ENCODE measurements at places on chromosomes 13 and 19. TPM values are rescaled to one million over a fixed set of nuclear protein-coding genes. Genes with fewer than 3 reads are reported as not detected.

NEK3 gene
- 27.4 TPM for total RNA-seq

SHANK1 gene
- not detected for total RNA-seq

DNA sequence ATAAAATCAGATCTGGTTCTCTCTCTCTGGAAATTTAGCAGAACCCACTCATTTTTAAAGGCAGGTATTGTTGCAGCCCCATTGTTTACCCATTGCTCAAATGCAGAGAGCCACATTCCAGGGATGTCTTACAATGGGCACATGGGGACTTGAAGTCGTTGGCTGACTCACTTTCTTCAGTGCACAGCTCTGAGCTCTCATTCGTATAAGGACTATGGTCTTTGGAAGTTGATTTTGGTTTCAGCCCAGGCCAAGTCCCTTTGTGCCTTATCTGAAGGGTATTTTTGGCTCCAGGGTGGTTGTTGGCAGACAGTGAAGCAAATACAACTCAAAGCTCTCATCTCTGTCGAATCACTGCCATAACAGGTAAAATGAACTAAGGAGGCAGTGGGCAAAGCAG, 47.3 kb upstream of the CLDN10 start:
- DNase-seq = no peak
- H3K36me3 ChIP-seq = no peaks in the 10 kb centered on the region
- H3K4me3 ChIP-seq = no peak overlapping the region

DNA sequence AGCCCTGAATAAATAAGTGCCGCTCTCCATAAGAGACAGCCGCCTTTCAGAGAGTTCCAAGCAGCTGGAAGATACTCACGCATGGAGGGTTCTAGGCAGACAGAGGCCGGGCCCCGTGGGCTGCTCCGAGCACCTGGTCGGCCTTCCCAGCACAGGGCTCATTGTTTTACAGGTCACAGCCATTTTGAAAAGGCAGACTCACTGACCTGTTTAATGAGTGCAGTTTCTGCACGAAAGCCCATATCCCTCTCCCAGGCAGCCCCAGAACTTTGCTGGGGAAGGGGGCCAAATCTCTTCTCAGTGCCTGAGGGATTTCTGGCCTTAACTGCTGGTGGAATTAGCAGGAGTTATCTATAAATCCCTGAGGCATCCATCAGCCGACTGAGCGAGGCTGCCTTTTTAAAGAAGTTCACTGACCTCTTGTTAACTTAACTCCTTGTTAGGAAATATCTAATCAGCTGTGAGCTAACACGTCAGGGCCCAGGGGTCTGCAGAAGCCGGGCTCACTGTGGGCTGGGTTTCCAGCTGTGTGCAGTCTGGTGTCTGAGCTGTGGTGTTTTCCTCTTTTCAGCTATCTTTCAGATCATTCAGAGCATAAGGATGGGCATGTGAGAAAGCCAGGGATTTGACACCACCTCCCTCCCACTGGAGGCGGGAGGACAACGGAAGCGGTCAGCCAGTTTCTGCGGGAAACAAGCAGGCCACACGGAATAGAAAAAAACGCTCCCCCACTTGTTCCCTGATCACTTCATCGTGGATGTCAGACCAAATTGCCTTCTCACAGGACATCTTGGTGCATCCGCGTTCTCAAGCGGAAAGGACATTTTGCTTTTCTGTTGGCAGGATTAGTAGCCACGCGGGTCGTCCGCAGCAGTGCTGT, 23.3 kb downstream of the SERP2 start:
- no peaks in the 10 kb centered on the region for H3K4me1 ChIP-seq
- no peaks in the 10 kb centered on the region for H3K36me3 ChIP-seq
- peak overlapping the region; percentile 42 for H3K27ac ChIP-seq
- no peak for DNase-seq

DNA sequence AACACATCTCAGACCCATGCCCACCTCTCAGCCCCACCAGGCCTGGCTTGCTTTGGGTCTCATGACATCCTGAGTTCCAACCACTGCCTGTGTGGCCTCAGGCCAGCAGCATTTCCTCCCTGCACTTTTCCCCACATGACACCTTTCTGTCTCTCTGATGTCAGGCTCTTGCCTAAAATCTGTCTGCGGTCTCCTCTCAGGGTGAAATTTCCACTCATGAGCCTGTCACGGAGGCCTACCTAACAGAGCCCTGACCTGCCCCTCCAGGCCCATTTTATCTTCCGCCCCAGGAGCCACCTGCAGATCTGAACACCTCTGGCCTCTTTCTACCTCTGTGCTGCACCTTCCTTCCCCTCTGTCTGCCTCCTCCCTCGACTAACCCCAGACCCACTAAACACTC, 93.5 kb downstream of the ZDHHC20 start:
- no peak for DNase-seq
- H3K4me3 ChIP-seq = no peak overlapping the region
- H3K27me3 ChIP-seq = no peaks in the 10 kb centered on the region
- H3K36me3 ChIP-seq = no peaks in the 10 kb centered on the region

- peak within 1 kb of the TSS; percentile 81 for H3K27ac ChIP-seq
- DNase-seq = peak; percentile 92
- H3K4me3 ChIP-seq = peak within 1 kb of the TSS; percentile 71
- H3K27me3 ChIP-seq = no peaks in the 10 kb centered on the region
- H3K4me1 ChIP-seq = peaks cover 8% of the 10 kb centered on the region
Measured at GRCh38 chr19:51887522-51888498, at the start of gene ZNF577. Gene ZNF577, minus strand, starts transcription at chr19:51887951. Its CDS starts 7,569 bp downstream, at chr19:51880382.

- no peaks in the 10 kb centered on the region for H3K36me3 ChIP-seq
- peak overlapping the region; percentile 96 for H3K27ac ChIP-seq
- H3K4me3 ChIP-seq = peak overlapping the region; percentile 94
Measured at GRCh38 chr13:80341756-80342370, 937 bp upstream of the SPRY2 start.

DNA sequence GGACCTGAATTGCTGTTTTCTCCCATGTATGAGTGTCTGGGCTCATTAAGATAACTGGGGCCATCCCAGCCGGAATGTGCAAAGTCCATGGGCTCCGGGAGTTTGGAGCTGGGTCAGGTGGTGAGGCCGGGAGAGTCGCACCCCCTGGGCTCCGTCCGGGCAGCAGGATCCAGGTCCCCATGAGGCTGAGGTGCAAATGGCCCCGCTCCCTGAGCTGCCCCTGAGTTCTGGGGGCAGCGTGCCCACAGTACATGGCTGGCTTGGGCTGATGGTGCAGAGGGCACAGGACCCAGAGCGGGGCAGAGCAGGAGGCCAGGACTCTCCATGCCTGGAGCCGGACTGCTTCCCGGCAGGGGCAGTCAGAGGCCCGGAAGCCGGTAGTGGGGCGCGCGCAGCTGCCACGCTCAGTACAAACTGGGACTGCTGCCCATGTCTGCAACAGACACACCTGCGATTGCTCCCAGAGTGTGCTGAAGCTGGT, 136.0 kb downstream of the KDM4B start:
- no peak overlapping the region for H3K4me3 ChIP-seq
- H3K27ac ChIP-seq = no peak overlapping the region
- no peaks in the 10 kb centered on the region for H3K27me3 ChIP-seq
- DNase-seq = no peak
- peaks cover 6% of the 10 kb centered on the region for H3K4me1 ChIP-seq

Data from transverse colon (tissue), 4 donors.